GM12892 (cell line): ENCODE measurements at places on chromosomes 1 and 21.

- DNase-seq: no peak
Measured at GRCh38 chr1:46061146-46061545, 71.3 kb downstream of the PIK3R3 start.

GRCh38 chr21:31678478-31678877, 19.0 kb downstream of the SOD1 start:
- DNase-seq: no peak

GRCh38 chr1:221040691-221041285, 161.5 kb downstream of the HLX start:
- DNase-seq: no peak

DNA sequence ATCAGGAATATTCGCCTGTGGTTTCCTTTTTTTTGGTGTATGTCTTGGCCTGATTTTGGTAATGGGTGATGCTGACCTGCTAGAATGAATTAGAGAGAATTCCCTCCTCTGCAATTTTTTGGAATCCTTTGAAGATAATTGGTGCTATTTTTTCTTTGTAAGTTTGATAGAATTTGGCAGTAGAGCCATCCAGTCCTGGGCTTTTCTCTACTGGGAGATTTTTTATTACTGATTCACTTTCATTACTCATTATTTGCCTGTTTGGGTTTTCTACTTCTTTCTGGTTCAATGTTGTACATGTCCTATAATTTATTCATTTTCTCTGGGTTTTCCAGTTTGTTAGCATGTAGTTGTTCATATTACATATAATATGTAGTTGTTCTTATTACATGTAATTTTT, 48.7 kb downstream of the NTMT2 start:
- DNase-seq: no peak

- DNase-seq: no peak
Measured at GRCh38 chr1:25099343-25099951, 132.9 kb downstream of the SYF2 start.

DNA sequence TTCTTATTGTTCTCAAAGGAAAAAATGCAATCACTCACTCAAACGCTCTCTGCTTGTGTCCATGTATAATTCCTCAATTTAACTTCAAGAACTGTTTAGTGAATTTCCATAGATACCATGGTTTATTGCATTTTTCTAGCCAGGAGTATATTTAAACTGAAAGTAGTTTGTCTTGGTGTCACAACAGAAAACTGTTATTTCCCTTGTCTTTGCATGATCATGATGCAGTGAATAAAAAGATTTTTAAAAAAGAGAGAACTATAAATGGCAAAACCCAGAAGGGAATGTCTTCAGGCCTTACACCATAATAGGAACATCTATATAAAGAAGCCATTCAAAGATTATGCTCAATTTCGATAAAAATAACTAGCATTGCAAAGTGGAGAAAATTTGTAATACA, 523.5 kb upstream of the ADGRL4 start:
- no peak for DNase-seq

DNA sequence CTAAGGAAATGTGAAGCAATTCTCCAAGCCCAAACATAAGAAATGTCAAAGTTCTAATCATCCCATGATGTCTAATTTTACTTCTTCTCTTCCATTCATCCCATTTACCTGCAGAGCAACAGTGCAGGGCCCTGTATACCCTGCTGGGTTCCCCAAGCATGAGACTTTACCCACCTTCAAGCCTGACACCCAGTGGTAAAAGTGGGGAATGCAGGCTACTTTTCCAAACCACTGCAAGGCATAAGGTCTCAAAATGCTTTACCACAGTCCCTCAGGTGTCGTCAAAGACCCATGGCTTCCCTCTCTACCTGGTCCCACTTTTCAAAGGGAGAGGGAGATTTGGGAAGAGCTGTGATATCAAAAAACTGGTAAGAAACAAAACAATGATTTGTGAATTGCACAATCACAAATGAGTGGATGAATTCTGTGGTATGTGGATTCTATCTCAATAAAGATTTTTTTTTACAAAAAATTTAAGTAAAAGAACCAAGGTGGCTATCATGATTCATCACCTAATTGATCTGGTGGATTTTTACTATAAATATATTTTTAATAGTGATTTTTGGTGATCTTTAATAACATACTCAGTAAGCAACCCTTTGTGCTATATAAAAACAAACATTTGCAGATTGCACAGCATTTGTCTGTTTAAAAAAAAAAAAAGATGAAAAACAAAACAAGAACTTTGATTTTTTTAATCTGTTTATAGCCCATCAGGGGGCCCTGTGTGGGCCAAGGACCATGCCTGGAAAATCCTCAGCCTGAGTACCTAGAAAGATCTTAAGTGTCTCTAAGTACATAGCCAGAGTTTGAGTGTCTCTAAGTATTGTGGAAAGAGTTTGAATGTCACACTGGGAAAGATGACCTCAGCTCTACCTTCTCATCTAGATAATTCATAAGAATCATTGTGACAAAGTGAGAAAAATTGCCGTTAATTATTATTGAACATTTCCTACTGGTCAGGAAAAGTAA, 73.1 kb upstream of the GJB5 start:
- peak; percentile 27 for DNase-seq

GRCh38 chr1:33608825-33609400, 136.5 kb downstream of the ZSCAN20 start:
- DNase-seq: no peak

DNA sequence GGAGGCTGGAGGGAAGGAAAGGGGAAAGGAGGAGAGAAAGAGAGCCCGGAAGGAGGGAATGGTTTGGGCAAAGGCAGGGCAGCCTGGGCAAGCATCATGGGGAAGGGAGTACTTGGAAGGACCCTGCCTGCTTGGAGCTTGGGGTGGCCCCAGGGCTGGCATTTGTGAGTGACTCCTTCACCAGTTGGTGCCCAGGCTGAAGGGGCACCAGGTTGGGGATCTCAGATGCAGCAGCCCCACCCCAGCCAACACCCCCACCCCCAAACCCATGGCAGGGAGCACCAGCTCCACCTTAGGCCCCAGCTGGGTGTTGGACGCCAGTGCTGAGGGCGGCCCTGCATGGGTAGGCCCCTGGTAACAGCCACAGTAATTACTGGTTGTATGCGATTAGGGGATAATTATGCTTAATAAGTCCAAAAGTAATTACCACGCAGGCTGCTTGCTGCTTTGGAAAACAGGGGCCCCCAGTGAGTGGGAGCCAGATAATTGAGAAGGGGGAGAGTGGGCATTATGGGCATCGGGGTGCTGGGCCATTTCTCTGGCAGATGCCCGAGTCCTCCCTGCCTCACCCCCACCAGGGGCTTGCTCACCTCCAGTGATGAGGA, 78.3 kb downstream of the VWA5B1 start:
- no peak for DNase-seq
